Activated CD4-positive, alpha-beta T cell treated with anti-CD3 and anti-CD28 coated beads for 1 hour (primary cell): ENCODE measurements at places on chromosomes 4 and X.
A peak's percentile ranks its signal among the peaks of the same experiment; 100 is the strongest.

GRCh38 chr4:6549445-6549844, 25.5 kb upstream of the MAN2B2 start:
- no peak for DNase-seq

DNA sequence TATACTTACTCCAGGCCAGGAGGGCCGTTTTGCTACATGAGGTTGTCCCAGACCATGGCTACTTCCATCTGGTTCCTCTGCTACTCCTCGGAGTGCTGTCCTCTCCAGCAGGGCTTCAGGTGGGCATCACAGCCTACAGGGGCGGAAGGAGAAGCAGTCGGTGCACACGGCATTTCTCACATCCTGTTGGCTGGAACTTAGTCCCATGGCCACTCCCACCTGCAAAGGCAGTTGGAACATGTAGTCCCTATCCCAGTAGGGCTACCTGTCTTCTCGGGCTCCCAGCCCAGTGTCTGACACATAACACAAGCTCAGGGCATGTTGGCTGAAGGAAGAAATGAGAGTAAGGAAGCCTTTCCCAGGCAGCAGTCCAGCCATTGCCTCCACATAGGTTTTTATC, 7.7 kb upstream of the STK32B start:
- DNase-seq: no peak

DNA sequence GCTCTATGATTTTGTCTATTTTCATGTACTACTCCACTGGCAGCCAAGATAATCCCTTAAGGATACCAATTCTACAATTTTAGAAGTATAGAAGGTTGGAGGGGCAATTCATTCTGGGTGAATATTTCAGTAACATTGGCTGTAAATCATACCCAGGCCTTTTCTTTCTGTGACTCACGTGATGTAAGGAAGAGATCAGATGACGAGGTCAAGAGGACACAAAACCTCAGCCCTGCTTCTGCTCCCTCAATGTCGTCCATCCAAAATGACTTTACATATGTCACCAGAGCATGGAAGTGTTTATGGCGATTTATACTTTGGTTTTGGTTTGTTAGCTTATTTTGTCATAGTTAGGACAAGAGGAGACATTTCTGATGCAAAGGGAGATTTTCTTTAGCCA, 70.7 kb upstream of the SLC4A4 start:
- DNase-seq: no peak

DNA sequence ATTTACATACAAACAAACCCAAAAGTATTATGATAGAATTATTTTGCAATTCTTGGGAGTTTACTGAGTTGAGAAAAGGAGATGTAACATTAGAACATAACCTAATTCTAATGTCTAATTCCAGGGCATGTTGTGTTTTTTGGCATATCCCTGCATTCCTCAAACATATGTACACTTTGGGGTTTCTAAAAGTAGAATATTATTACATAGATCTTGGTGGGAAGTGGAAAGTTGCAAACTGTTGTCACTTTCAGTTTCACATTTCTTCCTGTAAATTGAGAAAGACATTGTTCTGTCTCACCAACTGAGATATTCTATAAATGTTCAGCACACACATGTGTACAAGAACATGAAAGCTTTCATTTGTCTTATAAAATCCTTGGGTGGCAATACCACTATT, 24.4 kb upstream of the GBA3 start:
- no peak for DNase-seq

DNA sequence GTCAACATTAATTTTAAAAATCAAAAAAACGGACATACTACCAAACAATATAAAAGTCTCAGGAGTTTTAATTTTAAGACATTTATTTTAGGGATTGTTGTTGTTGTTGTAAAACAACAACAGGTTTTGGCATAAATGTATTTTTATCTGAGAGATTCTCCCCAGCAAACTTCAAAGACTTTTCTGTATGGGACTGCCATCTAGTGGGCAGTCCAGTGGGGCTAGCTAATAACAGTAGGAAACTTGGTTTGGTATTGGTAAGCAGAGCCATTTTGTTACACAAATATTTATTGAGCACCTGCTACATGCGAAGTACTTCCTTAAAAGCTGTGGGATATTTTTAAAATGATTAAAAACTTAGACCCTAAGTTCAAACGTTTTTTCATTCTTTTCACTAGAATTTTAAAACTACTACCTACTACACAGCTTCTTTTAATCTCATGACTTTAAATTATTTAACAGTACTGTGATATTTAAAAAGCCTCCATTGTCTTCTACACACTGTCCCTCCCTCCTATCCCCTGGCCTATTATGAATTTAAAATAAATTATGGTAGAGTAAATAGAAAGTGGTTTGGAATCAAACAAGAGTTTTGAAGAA, 1028.4 kb upstream of the INTU start:
- DNase-seq: no peak

- DNase-seq: no peak
These were observed 355.1 kb upstream of the PABPC5 start for GRCh38 chrX:91079342-91080114.

DNA sequence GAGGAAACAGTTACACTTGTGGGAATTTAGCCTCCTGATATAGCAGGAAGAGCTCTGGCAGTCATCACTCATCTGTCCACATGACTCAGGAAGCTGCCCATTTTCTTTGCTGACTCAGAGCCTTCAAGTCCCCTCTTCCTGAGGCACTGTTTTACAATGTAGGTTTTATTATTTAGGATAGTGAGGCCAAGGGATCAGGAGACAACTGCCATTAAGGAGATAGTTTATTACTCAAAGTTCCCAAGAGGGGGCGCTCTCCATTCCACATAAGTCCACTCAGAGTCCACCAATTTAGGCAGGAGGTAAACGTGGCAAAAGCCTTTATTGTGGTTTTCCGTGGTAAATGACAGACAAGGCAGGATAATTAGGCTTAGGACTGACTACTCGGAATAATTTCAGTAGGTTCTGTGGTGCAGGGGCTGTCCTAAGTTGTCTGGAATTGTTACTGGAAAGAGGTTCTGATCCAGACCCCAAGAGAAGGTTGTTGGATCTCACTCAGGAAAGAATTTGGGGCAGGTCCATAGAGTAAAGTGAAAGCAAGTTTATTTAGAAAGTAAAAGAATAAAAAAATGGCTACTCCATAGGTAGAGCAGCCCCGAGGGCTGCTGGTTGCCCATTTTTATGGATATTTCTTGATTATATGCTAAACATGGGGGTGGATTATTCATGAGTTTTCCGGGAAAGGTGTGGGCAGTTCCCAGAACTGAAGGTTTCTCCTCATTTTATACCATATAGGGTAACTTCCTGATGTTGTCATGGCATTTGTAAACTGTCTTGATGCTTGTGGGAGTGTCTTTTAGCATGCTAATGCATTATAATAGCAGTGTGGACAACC, 96.0 kb upstream of the RAB40AL start:
- DNase-seq: no peak

- DNase-seq: no peak
These were observed 483.9 kb downstream of the IDS start for GRCh38 chrX:149021159-149021558.

GRCh38 chrX:52363247-52363883, 5.5 kb upstream of the XAGE2 start:
- DNase-seq: no peak

- DNase-seq: no peak
These were observed 341.9 kb downstream of the GPM6A start for GRCh38 chr4:175470131-175470530.

GRCh38 chr4:87120010-87120409, 100.4 kb downstream of the KLHL8 start:
- no peak for DNase-seq

GRCh38 chrX:137033774-137034507, at the start of gene GPR101:
Gene GPR101 (minus strand): TSS chrX:137033995. CDS start chrX:137031674, 2,321 bp downstream.
- DNase-seq: no peak

GRCh38 chrX:439241-439640, 52.5 kb upstream of the PPP2R3B start:
- no peak for DNase-seq

- peak; percentile 76 for DNase-seq
These were observed at the start of gene OCIAD2 for GRCh38 chr4:48906206-48907173. Gene OCIAD2 (minus strand): TSS chr4:48906774. CDS start chr4:48904549, 2,225 bp downstream.

- no peak for DNase-seq
These were observed 54.1 kb downstream of the SYTL5 start for GRCh38 chrX:38060331-38060878.

DNA sequence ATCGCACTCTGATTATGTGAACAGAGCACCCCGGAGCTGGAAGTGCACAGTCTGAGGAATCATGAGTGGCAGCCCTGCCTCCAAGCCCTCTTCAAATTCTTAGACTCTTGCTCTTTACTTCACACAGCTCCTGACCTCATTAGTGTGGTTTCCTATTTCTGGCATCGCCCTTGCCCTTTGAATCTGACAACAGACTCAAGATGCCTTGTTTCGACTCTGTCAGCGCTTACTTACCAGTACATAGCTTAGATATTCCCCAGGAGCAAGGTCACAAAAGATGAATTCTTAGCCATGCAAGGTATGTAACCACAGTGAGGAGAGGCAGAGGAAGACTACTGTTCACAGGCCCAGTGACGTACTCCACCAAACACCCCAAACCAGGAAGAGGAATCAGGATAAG, 167.2 kb downstream of the KDR start:
- DNase-seq: no peak

GRCh38 chr4:164807611-164808010, 53.7 kb downstream of the SMIM31 start:
- DNase-seq: no peak

DNA sequence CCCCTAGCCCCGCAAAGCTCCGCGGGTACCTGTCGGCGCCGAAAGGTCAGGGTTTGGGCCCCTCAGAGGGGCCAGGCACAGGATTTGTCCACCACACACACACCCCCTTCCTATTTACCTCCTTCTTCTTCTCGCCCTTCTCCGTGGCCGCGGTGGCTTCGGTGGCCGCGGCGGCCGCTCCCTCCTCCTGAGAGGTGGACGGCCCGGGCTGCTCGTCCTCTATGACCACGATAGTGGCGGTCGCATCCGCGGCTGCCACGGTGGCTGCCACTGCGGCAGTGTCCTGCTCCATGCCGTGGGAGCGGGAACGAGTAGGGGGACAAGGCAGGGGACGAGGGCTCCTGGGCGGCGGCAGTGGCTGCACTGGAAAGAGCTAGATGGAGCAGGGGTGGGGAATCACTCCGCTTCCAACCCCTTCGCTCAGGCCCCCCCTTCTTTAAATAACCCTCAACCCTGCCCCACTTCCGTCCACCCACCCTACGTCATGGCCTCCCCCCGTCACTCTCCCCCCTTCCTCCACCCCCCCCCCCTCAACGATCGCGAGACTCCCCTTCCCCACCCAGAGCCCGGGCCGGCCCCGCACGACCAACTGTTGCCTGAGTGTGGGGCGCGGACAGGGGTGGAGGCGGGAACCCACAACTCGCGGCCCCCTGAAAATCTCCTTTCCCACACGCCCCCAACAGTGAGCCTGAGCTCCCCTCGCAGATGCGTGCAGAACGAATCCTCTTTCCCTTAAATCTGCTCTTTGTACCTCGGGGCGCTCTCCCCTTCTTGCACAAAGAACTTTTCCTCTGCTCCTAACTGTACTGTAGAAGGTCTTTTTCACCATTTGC, at the start of gene SMARCA1:
TSS of gene SMARCA1 (minus strand) at position 412 of the 833 bp plus-strand sequence. CDS start at position 292, 120 bp downstream.
- no peak for DNase-seq

- no peak for DNase-seq
These were observed 141.8 kb downstream of the JADE1 start for GRCh38 chr4:128951316-128951715.

GRCh38 chrX:4382273-4382672, 668.8 kb upstream of the PRKX start:
- no peak for DNase-seq

GRCh38 chr4:76703676-76704075, 194.3 kb downstream of the SOWAHB start:
- DNase-seq: no peak

GRCh38 chr4:77177199-77177598, 20.2 kb downstream of the CCNG2 start:
- no peak for DNase-seq

DNA sequence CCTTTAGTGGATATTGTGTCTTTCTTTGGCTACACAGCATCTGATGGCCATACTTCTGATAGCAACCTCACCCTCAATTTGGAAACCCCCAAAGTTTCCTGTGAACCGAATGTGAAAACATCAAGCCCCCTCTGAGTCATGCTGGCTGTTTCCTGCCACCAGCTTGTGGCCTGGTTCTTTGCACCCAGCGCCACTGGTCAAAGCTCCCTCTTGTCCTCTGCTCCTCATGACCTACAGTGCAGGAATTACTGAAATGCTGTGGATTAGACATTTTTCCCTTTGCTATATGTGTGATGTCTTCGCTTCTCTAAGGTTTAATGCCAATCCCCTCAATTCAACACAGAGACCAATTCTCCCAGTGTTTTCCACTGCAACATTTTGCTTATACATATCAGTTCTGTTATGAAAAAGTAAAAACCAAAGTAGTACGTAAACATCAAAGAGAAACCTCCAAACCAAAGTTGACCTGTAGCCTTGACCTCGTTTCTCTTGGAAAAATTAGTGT, 224.0 kb upstream of the TENM3 start:
- DNase-seq: no peak

DNA sequence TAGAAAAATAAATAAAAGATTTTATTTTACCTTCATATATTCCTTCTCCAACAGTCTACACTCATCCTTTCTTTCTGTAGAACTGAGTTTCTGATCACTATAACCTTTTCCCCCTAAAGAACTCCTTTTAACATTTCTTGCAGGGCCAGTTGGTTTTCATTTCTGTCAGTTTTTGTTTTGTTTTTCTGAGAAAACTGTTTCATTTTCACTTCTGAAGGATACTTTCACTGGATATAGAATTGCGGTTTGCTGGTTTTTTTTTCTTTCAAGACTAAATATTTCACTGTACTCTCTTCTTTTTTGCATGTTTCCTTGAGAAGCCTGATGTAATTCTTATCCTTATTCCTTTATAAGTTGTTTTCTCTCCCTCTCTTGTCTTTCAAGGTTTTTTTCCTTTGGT, 90.4 kb upstream of the EOLA2 start:
- no peak for DNase-seq
